ENCODE measurements at places on chromosomes 7 and 10.

DNA sequence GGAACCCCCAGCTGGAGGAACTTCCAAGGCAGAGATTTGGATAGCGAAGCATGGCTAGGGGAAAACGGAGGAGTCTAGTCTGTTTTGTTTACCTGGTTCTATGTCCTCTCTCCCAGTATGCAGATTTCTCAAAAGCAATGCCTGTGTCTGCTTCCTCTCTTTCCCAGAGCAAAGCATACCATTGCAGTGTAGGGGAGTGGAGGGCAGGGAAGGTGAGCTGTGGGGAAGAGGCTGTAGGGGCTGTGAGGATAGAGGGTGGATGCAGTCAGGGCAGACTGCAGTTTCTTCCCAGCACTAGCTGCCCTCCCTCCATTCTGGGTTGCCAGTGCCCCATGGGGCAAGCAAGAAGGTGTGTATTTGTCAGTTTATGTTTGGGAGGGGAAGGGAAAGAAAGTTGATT lies 16.9 kb upstream of the TSPAN14 start:
- DNase-seq, result no peak

- DNase-seq, result no peak
Observed at GRCh38 chr7:130140551-130141160, 64.5 kb downstream of the TMEM209 start.

DNA sequence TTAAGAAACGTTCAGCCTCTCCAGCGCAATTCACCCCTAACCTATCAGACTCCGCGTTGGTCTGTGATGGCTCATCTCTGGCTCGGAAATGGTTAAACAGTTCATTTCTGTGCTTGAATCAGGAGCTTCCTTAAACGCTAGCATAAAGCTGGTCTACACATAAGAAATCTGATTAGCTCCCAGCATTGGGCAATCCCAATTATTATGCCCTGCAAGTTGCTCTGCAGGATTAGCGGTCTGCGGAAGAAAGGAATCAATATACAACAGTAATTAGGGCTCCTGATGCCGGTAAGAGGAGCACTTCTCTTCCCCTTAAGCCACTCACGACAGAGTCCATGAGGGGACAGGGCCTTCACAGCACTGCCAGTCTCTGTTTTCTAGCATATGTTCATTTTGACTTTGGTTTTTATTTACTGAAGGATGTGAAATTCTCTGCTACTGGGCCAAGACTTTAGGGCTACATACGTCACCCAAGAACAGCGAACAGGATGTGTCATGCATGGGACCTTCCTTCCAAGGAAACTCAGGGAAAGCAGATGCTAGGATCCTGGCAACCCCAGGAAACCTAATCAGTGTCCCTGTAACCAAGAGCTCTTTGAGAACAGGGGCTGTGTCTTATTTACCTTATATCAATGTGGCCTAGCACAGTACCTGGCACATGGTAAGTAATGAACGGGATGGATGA lies 324.4 kb downstream of the KCNMA1 start:
- DNase-seq, result no peak

DNA sequence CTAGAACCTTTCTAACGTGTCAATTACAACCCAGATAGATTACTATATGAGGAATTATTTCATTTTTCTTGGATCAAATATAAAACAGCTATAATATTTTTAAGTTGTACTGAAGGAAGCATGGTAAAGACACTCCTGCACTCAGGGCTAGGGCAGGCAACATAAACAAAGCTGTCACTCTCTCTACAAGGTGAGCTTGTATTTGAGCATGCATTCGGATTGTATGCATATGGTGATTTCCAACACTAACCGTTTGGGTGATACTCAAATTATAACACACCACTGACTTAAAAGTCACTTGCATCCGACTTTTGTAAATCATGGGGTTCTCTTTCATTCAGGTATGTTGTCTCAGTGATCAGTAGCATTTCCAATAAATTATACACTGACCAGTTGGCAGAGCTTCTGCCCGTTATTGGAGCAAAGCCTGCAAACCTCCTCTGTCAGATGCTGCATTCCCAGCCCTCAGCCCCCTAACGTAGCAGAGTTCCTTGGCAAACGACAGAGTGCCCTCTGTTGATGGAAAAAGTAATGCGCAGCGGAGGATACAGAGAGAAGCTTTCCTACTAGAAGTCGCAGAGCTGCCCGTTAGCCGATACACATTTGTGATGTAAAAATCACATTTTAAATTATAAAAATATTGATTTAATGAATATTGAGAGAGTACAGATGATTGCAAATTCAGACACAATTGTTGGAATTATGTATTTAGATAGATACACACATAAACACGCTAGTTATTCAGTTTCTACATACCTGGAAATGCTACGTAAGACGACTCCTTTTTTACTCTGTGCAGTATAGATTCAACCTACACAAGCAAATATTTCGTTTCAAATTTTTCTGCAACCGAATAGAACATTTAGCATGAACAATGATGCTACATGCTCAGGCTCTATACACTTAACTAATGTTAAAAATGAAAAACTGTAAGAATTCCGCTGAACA lies 173.9 kb upstream of the SP4 start:
- DNase-seq, result no peak

DNA sequence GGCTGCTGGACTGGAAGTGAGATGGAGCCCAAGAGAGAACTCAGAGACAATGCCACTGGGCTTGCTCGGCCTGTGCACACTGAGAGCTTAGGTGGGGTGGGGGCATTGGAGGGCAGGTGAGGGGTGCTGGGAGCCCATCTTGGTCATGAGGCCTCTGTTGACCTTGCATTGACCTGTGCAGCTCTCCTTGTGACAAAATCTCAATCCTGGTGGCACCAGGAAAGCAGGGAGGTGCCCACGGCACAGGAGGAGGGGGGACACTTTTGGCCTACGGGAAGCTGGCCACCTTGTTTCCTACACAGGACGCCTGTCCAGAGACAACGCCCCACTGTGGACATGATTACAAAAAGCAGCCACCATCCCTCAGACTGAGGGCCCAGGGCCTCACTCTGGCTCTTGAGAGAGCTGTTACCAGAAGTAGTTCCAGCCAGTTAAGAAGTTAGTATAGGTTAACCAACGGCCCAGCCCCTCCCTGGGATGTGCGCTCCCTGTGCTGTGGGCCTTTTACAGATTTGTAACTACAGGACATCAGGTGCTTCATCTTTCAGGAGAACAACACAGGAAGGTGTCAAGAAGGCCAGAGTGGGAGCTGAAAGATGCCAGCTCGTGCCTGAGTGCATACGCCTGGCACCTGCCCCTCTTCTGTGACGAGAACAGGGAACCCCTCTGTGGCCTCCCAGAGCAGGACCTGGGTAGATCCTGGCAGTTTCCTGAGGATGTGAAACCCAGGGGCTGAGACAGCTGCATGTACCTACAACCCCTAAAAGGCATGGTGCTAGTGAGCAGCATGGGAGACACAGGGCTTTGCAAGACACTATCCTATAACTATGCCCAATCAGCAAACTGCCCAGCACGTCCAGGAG lies 10.3 kb downstream of the PKD1L1 start:
- no peak for DNase-seq

DNA sequence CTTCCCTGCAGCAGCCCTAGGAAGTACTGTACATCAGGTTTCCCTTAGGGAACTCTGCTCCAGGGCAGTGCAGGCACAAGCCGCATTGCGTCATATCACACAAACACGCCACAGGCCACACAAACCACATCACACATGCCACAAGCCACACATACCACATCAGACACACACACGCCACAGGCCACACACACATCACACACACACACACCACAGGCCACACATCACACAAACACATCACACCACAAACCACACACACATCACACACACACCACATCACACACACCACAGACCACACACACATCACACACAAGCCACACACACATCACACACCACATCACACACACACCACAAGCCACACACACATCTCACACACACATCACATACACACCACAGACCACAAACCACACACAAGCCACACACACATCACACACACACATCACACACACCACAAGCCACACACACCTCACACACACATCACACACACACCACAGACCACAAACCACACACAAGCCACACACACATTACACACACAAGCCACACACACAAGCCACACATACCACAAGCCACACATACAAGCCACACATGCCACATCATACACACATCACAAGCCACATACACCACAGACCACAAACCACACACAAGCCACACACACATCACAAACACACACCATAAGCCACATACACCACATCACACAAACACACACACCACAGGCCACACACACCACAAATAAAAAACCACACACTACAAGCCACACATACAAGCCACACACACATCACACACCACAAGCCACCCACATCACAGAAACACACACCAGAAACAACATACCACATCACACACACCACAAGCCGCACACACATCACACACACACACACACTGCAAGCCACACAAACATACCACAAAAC lies 53.4 kb downstream of the TMEM209 start:
- peak; percentile 40 for DNase-seq

DNA sequence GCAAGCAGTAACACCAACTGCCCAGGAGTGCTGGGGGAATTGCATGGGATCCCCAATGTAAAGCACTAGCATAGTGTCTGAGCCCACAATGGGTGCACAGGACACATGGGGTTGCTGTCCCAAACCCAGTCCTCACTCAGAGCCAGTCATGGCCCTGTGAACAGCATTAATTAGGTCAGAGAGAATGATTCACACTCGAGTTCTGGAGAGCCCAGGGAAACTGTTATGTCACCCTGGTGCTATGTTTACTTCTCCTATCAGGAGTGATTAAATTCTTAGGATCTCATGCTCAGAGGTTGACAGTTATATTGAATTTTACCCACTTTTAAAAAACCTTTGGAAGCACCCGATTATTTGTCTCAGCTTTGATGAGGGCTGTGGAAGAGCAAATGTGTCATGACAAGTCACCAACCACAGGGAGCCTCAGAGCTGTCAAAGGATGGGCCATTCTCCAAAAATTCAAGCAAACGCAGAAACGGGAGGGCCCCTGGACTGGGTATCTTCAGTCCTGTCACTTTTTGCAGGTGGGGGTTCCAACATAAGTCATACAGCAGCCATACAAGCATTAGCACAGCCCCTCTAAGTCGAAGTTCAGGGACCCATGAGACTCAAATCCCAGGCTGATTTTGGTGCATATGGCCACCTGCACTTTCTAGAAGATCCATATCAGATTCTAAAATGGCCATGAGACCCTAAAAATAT lies 1.3 kb upstream of the RASSF4 start:
- no peak for DNase-seq

DNA sequence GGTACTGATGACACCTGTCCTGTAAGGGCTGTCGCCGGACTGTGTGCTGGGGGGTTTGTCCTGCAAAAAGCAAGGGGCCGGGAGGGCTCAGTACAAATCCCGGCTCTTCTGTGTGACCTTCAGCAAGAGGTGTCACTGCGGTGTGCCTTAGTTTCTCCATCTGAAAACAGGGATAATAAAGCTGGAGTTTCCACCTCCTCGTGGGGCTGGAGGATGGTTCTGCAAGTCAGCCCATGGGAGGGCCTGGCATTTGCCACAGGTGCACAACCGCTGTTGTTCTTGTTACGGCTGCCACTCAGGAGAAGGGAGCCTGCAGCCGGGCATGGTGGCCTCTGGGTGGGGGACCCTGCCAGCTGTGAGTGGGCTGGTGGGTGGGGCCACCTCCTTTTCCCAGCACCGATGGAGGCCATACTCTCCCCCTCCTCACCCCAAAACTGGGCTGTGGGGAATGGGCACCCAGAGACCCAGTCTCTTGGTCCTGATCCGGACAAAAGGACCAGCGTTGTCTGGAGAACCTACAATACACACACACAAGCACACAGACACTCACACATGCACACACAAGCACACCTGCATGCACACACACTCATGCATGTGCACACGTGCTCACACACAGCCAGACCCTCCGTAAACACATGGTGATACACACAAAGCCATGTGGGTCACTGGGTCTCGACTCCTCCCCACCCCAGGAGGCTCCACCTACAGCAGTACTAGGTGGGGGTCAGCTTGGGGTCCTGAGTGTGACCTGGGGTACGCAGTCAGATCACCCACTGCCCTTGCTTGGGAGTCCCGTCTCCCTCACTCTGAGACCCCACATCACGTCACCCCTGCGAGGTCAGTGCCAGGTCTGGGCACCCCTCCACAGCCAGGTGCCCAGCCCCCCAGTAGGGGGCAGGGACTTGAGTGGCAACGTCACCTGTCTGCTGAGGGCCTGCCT lies 34.1 kb downstream of the ELFN1 start:
- no peak for DNase-seq

DNA sequence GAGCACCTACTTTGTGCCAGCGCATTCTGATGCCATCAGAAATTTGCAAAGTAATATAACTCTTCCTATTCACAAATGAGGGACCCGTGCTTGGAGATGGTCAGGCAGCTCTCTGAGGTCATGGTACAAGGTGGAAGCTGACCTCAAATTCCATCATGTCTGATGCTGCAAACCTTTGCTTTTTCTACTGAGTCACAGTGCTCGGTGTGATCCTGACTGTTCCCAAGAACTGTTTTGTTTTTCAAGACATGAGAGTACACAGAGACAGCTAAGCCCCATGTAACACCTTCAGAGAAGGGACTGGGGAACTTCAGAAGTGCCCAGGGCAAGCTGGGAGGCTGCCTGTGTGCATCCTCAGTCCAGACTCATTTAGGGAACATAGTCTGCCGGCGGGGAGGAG lies 111.3 kb downstream of the FRMD4A start:
- DNase-seq, result no peak

DNA sequence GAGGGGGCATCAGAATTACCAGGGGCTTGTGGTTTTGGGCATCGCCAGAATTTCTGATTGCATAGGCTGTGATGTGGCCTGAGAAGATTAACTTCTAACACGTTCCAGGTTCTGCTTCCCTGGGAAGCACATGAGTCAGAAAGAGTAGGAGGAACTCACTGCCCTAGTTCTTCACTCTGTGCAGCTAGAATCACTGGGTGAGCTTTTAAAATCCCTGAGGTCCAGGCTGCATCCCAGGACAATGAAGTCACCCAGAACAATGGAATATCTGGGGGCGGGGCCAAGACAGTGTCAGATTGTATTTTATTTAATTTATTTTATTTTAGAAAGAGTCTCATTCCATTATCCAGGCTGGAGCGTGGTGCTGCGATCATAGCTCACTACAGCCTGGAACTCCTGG lies 636.5 kb downstream of the CALN1 start:
- DNase-seq, result no peak

DNA sequence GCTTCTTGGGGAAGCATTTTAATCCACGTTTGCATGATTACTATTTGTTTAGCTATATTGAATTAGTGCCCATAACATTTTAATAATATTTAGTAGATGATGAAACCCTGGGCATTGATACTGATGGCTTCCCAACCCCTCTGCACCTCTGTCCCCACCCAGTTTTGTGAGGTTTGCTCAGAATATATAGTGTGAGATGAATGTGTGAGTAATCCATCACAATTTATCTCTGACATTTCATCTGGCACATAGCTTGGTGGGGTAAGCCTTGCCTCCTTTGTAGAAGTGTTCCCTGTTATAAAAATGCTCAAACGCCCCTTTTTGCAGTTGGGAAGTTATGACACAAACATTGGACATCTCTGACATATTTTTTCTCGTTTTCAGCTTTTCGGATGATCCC lies 104.2 kb downstream of the WNT2 start:
- no peak for DNase-seq

- no peak for DNase-seq
Observed at GRCh38 chr10:35316218-35316967, 19.9 kb upstream of the CCNY start.

- DNase-seq, result no peak
Observed at GRCh38 chr7:94939395-94939794, 32.0 kb downstream of the PPP1R9A start.

All from T-helper 17 cell (primary cell).